ENCODE measurements at places on chromosomes 3 and 15.

DNA sequence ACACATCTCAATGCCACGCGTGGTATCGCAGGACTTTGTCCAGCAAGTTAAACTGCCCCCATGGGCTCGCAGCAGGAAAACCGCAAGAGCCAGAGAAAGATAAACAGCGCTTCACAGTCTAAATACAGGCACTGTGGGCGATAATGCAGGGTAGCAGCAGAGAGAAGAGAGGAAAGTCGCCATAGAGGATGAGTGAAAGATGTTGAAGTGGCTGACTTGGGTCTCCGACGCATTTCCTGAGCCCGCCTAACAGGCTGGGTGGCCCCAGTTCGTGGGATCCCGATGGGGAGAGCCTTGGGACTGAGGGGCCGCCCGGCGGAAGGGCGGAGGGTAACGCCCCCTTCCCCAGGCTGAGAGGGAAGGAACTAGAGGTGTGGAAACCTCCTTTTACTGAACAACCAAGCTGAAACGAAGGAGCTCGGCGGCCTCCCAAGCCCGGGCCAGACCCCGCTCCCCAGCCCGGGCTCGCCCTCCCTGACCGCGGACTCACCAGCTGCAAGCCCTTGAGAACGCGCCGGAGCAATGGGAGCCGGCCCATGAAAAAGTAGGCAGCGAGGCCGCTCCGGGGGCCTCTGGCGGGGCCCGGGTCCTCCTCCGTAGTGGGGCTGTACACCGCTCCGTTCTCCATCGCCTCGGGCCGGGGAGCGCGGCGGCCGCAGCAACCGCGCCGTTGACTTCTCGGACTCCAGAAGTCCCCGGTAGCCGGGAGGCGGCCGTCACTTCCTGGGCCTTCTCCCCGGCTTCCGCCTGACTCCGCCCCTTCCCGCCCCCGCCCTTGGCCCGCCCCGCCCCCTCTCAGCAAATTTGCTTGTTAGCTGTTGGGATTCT is at the start of gene CMTM6:
Gene CMTM6, minus strand, starts transcription at position 735 of the 828 bp plus-strand sequence. Its CDS starts 107 bp downstream, at position 628.
- DNase-seq = peak; percentile 86

- DNase-seq = no peak
Observed at GRCh38 chr3:98518816-98519215, 3.9 kb downstream of the CLDND1 start.

DNA sequence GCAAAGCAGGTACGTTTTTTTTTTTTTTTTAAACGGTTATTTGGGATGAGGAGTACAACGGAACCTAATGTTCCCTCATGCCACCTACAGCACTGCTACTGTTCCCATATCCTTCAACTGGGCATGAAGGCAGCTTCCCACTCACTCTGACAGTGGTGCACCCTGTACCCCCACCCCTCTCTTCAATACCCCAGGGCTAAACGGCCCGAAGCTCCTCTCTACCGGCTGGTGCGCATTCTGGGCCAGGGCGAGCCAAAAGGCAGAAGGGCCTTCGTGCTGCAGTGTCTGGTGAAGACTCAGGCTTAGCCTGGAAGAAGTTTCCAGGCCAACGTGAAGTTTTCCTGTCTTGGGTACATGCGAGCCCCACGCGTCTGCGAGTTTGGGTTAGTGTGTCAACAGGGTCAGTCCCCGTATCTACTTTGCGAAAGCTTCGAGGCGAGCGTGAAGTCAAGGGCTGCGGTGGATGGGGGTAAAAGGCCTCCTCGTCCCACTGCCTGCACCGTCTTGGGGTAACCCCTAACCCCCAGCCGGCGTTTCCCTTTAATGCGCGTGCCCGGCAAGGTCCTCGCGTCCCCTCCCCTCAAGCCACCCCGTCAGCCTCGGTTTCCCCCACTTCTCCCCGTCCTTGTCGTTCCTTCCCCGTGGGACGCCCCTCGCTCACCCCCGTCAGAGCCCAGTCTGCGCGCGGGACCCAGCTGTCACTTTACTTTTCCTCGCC is 765 bp upstream of the UBE2E2 start:
- DNase-seq = peak; percentile 13

DNA sequence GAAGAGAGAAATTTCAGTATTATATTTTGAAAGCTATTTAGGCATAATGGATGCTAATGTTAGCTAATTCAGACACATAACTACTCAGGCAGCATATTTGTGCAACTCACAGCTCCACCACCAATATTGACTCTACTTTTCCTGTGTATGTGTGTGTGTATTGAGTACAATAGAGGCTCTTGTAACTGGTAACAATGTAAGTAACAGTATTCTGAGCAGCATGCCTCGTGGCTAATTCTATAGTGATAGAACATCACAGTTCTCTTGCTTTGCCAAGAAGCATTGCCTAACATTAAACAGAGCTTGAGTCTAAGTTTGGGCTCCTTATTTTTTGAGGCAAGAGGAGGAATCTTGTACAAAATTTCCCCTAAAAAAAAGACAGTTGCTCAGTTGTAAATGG is 98.6 kb upstream of the ARHGEF26 start:
- no peak for DNase-seq

DNA sequence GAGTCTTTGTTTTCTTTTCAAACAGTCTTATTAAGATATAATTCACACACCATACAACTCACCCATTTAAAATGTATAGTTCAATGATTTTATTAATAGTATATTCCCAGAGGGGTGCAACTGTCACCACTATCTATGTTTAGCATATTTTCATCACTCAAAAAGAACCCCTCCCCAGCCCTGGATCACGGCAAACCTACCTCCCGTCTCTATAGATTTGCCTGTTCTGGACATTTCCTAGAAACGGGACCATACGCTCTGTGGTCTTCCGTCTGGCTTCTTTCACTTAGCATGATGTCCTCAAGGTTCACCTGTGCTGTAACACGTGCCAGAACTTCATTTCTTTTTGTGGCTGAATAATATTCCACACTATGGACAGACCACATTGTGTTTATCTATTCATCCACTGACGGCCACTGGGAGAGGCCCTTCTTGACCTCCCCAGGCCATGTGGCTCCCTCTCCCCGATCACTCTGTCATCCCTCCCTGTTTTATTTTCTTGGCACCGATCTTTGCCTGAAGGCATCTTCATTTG is 56.4 kb downstream of the IQSEC1 start:
- DNase-seq = no peak

DNA sequence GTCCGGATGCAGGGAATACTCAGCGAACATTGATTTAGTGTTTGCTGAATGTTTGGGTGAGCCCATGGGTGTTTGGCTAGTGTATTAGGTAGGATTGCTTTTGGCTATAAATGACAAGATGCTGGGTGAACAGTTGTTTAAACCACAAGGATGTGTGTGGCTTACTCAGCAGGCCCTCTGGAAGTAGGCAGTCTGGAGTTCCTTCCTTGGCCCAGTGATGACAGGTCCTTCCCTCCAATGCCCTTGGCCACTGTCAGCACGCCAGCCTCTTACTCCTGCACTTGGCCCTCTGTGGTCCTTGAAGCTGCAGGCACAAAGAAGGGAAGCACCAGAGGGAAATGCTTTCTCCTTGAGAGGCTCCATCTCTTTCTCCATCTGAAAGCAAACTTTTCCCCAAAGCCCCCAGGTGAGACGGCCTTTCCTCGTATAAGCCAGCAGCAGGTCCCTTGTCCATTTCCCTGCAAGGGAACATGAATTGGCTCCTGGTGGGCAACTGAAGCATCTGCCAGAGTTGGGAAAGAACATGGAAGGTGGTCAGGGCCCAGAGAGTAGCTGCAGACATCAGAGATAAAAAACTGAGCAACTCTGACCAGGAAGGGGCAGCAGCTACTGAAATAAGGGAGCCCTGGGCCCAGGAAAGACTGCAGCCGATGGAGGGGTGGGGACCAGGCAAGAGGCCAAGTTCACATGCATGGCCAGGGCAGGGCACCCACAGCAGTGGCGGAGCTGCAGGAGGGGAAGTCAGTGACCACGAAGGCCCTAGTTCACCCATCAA is 105.0 kb downstream of the TPRA1 start:
- no peak for DNase-seq

- DNase-seq = no peak
Observed at GRCh38 chr3:153404157-153404556, 242.1 kb downstream of the RAP2B start.

DNA sequence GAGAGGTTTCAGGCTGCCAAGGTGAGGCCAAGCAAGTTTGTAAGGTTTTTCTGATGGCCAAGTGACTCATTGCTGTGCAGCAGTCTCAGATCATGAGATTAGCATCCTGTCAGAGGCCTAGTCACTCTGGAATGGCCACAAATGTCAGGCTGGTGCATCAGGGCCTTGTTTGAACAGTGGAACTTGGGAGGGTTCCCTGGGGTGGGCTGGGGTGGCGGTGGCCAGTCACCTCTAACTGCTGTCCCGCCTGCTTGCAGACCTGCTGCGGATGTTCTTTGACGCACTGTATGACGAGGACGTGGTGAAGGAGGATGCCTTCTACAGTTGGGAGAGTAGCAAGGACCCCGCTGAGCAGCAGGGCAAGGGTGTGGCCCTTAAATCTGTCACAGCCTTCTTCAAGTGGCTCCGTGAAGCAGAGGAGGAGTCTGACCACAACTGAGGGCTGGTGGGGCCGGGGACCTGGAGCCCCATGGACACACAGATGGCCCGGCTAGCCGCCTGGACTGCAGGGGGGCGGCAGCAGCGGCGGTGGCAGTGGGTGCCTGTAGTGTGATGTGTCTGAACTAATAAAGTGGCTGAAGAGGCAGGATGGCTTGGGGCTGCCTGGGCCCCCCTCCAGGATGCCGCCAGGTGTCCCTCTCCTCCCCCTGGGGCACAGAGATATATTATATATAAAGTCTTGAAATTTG is 2.8 kb upstream of the FAM131A start:
- no peak for DNase-seq

DNA sequence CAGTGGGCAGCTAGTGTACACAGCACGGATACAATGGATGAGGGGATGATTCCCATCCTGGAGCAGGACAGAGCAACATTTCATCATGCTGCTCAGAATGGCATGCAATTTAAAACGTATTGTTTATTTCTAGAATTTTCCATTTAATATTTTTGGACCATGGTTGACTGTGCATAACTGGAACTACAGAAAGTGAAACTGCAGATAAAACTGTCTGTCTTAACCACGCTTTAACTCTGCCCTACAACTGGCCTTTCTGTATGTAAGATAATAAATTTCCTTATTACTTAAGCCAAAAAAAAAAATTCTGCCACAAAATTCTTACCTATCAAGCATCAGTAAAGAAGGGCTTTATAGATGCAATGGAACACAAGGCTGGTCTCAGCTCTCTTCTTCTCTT is 33.4 kb downstream of the AP3S2 start:
- no peak for DNase-seq
